ENCODE measurements at places on chromosomes 1 and 21. TPM values are rescaled to one million over a fixed set of nuclear protein-coding genes. Genes with fewer than 3 reads are reported as not detected.

- no peak for DNase-seq
These were observed 38.7 kb downstream of the ETNK2 start for GRCh38 chr1:204112876-204113730.

The DEPDC1 gene
- 55.3 TPM for total RNA-seq

DNA sequence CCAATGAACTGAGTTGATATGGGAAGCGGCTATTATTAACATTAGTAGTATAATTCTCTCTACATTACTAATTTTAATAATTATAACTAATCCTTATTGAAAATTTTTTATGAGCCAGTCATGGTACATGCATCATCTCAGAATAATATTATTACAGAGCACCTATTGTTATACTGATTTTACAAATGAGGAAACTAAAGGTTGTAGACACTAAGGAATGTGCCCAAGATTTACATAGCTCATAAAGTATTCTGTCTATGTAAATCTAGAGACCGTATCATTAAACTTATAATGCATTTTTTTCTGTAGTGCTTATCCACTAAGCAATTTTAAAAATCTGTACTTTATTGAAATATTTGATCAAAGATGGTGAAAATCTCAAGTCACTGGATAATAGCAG is 825.9 kb downstream of the PLA2G4A start:
- no peak for DNase-seq

DNA sequence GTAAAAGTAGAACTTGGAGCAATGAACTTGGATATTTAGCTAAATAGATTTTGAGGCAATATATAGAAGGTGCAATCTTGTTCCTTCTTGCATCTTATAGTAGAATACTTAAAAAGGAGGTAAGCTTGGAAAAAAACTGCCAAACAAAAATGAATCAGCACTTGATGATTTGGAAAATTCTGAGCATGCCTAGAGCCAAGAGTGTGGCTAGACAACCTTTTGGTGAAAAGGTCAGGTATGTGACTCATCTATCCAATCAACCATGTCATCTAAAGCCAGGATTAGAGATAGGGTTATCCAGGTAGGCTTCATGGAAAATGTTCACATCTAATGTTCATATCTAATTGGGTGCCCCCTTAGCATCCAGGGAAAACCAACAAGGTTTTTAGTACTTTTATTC is 515.0 kb downstream of the COL11A1 start:
- DNase-seq = peak; percentile 24

The CD1C gene
- not detected for total RNA-seq

DNA sequence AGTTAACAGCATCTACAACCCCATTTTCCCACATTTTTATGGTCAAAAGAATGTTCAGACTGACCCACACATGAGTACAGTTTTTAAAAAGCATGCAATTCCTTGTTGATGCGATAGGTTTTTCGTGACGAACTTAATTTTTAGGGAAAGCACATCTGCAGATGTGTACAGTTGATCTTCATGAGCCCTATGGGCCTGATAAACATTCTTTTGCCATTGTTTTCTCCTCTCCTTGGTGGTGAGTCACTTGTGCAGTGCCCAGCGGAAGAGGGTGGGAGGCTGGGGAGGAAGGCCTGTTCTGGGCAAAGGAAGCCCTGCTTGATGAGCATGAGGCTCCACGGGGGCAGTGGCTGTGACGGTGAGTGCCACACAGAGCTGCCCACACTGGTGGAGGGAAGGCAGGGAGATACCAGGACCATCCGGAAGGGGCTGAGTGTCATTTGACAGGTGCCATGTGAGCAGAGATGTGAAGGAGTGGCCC is 5.3 kb downstream of the ARF1 start:
- DNase-seq = peak; percentile 89
